ENCODE measurements at places on chromosomes 6 and 20.

GRCh38 chr20:34532320-34532719, 16.1 kb downstream of the DYNLRB1 start:
- no peak for DNase-seq

DNA sequence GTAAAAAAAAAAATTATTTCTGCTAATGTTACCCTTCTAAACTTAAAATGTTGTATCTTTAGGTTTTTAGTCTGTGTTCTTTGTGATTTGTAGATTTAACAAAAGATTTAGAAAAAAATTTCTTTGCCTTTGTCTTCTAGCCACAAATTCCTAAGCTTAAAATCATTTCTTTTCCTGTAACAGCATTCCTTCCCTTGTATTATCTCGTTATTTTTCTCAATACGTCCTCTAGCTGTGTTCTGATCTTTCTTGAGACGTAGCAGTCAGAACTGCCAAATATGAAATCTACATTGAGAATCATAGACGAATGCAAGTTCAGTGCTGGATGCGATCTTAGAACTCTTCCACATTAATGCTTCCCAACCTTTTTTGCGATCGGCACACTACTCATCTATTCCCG, 283.1 kb downstream of the UTRN start:
- no peak for DNase-seq

DNA sequence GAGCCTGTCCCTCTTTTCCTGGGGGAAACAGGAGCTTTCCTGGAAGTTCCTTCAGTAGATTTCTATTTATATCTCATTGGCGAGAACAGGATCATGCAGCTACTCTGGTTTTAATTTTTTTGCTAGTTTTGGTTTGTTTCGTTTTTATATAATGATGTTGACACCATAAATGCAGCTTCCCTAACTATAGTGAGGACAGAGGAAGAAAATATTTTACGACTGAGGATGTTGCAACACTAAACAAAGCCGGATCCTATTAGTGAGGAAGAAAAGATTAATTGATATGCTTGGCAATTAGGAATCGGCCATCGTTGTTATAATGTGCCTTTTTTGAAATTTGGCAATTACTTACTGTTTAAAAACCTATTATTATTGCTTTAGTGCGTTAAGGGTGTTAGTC, 16.6 kb downstream of the KDM1B start:
- DNase-seq: no peak

DNA sequence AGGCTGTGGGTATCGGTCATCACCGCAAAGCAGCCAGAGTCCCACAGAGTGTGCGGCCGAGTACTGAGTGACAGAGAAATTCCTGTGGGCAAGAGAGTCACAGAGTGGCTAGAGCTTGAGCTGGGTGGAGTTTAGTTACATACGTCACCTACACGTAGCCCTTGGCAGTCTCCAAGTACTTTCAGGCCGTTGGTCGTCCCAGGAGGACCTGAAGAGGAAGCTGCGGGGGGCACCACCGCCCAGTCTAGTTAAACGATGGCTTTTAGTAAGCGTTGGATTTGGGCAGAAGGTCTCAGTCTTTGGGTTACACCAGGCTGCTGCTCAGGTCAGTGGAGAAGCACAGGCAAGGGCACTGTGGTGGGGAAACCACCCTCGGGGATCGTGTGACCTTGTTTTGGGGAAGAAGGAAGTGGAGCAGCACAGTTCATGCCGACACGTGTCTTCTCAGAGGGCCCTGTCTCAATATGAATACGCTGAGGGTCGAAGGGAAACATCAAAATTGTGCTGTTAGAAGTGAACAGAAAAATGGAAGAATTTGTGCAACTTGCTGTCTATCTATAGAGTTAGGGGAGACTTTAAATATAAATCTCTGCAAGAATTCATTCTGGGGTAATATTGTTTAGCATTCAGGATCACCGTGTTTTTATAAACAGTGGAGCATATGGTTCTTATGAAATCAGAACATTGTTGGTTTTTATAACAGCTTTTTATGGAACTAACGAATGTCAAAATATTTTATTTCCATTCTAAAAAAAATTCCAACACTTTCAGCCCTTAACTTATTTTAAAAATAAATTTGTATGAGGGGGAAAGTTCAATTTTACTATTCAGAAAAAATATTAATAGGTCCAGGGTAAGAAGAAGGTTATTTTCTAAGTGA, 28.6 kb downstream of the KIF25 start:
- no peak for DNase-seq

GRCh38 chr6:170292407-170293158, 1.7 kb upstream of the DLL1 start:
- no peak for DNase-seq

DNA sequence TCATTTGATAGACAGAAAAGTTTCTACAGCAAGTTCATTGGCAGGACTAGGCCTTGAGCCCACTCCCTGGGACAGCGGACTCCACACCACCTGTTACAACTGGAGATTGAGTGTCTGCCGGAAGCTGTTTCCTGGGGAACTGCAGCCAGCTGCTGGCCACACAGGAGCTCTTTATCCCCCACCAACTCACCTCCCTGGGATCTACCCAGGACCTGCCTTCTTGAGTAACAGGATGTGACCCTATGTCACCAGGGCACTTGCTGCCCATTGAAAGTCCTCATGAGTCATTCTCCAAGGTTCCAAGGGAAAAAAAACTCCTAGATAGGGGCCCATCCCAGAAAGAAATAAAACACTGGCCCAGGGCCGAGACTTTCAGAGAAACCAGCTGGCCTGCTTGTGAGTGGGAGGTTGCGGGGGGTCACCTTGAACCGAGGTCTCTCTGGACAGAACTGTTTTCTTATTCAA, 37.4 kb upstream of the SLC9A8 start:
- DNase-seq: no peak

DNA sequence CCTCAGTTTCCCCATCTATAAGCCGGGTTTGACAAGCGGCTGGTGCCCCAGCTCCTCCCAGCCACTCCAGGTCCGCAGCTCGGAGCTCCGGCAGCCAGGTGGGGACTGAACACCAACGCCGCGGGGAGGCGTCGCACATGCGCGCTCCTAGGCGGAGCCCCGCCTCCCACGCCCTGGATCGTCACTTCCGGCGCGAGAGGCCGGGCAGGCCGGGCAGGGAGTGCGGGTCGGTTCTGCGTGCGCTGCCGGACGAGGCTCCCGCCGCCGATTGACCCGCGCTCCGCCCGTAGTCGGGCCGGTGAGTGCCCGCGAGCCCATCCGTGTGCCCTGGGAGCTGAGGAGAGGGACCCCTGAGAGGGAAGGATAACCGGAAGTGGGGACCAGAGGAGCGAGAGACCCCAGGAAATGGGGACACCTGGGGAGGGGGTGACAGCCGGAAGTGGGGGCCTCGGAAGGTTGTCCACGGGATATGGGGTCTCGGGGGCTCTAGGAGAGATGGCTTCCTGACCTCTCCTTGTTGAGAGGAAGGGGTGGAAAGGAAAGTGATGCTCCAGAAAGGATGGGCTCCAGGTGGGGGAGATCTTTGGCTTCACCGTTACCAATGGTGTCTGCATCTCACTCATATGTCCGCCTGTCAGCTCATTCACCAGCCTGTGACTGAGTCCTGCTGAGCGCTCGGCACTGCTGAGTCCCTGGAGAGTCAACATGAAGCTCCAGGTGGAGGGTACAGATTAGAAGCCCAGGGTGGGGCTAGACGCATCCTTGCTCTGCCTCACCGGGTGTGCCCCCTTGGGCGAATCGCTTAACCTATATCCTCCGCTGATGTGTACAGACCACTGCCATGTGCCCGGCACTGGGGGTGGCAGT, at the start of gene TTPAL:
TTPAL (plus strand) TSS at position 181 of the 867 bp plus-strand sequence. CDS start 4,126 bp downstream, outside the sequence.
- peak; percentile 89 for DNase-seq

DNA sequence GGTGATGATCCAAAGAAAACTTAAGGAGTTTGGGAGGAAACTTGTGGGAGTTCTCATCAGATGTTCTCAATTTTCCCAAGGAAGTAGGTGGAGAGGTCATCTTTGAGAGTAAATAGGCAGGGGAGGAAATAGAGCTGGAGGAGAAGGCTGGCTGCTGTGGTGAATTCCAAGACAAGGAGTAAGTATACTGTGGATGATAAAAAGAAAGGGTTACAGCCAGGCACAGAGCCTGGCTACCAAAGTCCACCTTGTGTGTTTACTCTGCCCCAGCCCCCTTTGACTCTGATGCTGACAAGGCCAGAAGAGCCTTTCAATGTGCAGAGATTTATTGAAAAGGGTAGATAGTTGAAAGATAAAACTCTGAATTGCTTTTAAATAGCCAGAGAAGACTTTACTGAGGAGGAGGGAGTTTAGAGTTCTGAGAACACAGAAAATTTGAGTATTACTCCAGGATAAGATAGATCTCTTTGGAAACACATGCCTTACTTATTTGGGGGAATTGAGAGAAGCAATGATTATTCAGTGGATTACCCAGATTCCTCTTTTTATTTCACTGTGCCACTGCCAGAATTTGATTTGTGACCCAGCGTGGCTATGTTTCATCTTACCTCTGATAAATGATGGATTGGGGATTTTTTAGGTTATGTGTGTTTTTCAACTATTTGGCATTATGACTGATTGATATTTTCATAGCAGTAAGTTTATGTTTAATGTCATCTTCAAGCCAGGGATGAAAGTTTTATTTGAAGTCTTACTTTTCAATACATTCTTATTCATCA, 182.6 kb upstream of the JAG1 start:
- DNase-seq: no peak

- DNase-seq: no peak
Measured at GRCh38 chr6:137049095-137049494, 4.3 kb upstream of the IL20RA start.

All from hematopoietic multipotent progenitor cell treated with erythropoietin and hydrocortisone succinate and interleukin-3 and kit ligand, for 8 days (in vitro differentiated cells).